ENCODE measurements at places on chromosomes 4 and X.

DNA sequence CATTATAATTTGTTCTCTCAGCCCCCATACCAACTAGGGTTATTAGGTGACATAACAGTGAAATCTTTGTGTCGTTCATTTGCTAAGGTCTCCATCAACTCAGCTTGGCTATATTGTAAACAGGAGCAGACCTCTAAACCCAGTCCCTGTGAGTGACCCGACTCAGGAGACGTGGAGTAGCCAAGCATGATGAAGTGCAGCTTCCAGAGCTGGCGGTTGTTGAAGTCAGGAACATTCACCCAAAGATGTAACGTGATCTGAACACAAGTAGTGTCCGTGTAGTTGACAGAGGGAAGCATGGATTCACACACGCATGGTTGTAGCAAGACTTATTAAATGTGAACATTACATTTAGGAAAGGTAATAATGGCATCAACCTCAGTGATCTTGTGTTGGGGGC is 102.3 kb downstream of the FAM193A start:
- no peak for DNase-seq

- DNase-seq: no peak
Measured at GRCh38 chrX:148647651-148648050, 147.2 kb downstream of the AFF2 start.

DNA sequence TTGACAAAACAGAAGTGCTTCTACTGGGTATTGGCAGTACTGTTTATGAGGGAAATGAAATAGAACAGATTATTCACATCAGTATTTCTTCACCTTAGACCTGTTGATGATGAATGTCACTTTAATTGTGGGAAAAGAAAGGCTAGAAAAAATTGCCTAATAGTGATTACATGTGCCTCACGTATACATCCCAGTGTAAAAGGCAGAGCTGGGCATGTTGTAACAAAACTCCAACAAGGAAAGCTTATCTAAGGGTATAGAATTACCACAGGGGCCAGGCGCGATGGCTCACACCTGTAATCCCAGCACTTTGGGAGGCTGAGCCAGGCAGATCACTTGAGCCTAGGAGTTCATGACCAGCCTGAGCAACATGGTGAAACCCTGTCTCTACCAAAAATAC is 4.2 kb downstream of the PGM2 start:
- no peak for DNase-seq

GRCh38 chr4:187714957-187715356 is 280.6 kb upstream of the ZFP42 start:
- DNase-seq: no peak

DNA sequence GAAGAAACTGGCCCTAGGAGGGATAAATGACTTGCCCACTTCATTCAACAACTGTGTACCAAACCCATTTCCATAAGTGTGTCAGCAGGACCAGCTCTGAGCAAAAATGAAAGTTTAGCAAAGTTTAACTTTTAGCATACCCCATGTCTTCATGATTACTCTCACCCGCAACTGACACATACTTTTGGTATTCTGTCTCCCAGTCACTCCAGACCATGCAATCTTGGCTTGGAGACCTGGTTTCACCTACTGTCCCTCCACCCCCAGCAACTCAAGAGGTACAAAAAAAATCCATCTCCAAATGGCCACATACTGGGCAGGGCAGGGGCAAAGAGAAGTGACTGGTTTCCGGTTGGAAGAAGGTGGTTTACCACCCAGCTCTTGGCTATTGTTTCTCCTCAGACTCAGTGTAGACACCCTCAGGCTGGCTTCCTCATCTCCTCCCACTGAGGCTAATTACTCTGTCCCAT is 79.8 kb downstream of the RLIM start:
- DNase-seq: no peak

DNA sequence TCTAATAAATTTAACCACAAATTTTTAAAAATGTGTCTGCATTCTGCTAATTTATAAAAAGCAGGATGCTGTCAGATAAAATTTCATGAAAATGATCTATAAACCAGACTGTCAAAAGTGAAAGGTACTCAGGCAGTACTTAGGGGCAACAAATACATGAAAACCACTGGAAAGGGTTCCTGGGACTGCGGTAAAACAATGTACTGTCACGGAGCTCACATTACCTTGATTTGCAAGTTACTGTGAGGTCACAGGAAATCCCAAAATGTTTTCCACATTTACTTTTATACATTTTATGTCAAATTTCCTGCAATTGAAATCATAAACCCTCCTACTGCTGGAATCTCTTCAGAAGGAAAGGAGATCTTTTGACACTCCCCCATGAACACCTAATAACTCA is 45.3 kb downstream of the SHISA3 start:
- no peak for DNase-seq

GRCh38 chr4:1693131-1693896 is 9.2 kb upstream of the FAM53A start:
- DNase-seq: peak; percentile 77

DNA sequence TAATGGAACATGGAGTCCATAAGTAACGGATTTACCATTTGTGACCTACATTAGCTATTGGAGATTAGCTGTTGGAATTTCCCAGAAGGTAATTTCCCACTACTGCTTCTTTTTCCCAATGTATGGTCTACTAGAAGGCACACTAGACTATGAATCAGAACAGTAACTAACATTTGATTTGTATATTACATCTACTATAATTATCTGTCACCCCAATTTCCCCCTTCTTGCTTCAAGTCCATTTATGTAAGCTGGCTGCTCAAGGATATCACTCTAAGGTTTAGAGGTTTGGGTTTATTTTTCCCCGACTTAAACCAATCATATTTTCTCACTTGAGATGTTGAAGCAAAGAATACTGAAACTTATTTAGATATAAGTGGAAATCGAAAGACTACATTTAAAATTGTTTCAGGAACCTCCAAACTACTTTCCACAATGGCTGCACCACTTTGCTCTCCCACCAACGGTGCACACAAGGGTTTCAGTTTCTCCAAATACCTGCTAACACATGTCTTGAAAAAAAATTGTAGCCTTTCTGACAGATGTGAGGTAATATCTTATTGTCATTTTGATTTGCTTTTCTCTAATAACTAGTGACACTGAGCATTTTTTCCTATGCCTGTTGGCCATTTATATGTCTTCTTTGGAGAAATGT is 33.3 kb upstream of the H2AZ1 start:
- DNase-seq: no peak

- no peak for DNase-seq
Measured at GRCh38 chrX:17464194-17464593, 89.2 kb downstream of the NHS start.

DNA sequence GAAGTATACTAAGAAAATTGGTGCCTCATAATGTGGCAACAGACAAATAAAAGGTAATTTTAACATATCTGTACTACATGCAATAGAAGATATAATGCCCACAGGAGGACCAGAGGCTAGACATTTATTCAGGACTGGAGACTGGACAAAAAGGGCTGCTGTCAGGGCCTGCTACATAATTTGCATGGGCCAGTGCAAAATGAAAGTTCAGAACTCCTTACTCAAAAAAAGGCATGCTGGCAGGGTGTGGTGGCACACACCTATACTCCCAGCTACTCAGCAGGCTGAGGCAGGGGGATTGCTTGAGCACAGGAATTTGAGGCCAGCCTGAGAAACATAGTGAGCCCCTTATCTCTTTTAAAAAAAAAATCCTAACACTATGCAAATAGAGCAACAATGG is 12.4 kb upstream of the MAOA start:
- no peak for DNase-seq

DNA sequence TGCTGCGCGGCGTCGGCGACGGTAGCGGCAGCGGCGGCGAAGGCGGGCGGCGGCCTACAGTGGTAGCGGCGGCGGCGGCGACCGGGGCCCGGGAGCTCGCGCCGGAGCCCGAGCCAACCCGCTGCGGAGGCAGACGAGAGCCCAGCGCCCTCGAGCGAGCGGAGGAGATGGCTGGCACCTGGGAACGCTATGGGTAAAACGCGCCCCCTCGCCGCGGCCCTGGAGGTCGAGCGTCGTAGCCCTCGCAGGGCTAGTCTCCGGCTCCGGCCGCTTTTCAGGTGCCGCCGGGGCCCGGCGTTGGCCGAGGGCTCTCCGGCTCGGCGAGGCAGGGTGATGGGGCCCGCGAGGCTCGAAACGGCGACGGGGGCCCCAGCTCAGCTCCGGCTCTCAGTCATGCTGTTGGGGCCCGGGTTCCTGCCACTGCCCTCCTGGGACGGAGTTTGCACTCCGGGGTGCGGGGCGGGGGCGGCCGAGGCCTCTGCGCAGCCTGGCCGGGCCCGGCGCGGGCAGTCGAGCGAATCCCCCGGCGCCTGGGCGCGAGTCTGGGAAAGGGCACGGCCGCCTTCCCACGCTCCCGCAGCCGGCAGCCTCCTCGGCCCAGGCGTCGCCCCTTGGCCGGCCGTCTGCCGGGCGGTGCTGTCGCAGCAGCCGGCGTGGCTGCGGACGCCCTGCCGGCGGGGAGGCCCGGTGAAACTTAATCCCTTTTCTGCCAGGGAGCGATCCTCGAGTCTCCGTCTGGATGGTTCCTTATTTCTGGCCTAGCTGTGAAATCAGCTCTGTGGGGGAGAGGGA is 768 bp downstream of the MID2 start:
- peak; percentile 14 for DNase-seq

GRCh38 chrX:19627533-19627932 is 112.2 kb upstream of the MAP3K15 start:
- DNase-seq: no peak

Data from transverse colon (tissue), 4 donors.